Activated T-cell treated with anti-CD3 and anti-CD28 coated beads, Interleukin-2, amount 50 U/mL, for 72 hours (primary cell): ENCODE measurements at places on chromosomes 5 and 9.

- no peak for DNase-seq
Measured at GRCh38 chr9:96367943-96368342, 15.6 kb downstream of the SLC35D2 start.

DNA sequence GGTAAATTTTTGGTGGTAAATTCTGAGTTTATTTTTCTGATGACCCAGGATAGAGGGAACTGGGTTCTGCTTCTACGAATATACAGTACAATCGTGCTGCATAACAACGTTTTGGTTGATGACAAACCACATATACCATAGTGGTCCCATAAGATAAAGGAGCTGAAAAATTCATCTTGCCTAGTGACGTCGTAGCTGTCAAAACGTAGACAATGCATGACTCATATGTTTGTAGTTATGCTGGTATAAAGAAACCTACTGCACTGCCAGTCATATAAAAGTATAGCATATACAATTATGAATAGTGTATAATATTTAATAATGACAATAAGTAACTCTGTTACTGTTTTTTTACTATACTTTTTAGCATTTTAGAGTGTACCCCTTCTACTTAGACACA is 244.0 kb downstream of the GAS1 start:
- DNase-seq: no peak

DNA sequence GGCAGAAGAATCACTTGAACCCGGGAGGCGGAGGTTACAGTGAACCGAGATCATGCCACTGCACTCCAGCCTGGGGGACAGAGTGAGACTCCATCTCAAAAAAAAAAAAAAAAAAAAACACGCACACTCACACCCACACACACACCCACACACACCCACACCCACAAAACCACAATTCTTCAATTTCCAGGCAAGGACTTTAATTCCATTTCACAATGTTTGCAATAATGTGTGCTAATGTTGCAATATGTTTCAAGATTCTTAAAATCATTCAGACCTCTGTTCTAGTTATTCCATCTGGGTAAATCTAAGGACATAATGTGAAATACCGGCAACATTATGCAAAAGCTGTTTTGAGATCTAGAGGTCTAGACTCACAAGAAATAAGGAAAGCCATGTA is 28.3 kb downstream of the CCDC69 start:
- no peak for DNase-seq

GRCh38 chr9:109132567-109133021 is 12.8 kb upstream of the TMEM245 start:
- DNase-seq: no peak

DNA sequence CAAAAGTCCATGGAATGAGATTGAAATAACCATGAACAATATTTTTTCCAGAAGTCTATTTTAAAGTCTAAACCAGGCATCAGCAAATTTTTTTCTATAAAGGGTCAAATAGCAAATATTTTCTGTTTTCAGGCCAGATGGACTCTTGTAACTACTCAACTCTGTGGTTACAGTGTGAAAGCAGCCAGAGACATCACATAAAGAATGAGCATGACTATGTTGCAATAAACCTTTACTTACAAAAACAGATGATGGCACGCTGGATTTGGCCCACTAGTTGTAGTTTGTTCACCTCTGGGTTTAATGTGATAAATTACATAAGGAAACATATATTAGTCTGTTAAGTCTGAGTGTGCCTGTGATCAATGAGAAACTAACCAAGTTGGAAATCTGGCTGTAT is 319.2 kb downstream of the TRPM3 start:
- DNase-seq: no peak

DNA sequence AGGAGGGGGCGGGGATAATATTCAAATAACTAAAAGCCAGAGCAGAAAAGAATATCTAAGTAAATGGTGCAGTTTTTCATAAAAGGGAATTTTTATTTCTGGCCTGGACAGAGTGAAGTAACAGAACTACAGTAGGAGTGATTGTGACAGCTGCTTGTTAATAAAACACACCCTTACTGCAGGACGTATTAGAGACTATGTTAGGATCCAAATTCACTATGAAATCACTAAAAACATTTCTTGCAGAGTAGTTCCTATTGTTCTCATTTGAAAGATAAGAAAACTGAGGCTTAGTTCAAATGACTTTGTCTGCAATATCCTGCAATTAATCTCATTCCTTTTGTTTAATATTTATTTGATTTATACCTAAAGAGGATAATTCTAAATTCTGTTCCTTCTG is 39.5 kb downstream of the FAM174A start:
- no peak for DNase-seq

GRCh38 chr5:181221105-181221791 is 1.8 kb upstream of the TRIM41 start:
- DNase-seq: peak; percentile 72

- no peak for DNase-seq
Measured at GRCh38 chr9:109770101-109770500, 9.9 kb upstream of the PALM2AKAP2 start.

DNA sequence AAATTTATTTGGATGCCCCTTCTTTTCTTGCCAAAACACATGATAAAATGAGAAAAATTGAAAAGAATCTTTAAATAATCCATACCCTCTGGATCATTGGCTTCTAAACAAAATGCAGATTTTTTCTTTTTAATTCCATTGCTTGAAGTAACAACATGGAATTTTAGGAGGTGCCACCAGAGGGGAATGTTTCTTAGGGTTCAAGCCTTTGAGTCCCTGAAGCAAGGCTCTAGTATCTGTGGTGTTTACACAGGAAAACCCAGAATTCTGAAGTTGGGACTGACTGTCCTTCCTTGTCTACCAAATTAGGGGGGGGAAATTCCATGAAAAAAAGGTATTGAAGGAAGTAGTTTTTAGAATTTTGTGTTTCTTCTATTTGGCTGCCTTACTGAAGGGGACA is 69.4 kb downstream of the LMNB1 start:
- no peak for DNase-seq

DNA sequence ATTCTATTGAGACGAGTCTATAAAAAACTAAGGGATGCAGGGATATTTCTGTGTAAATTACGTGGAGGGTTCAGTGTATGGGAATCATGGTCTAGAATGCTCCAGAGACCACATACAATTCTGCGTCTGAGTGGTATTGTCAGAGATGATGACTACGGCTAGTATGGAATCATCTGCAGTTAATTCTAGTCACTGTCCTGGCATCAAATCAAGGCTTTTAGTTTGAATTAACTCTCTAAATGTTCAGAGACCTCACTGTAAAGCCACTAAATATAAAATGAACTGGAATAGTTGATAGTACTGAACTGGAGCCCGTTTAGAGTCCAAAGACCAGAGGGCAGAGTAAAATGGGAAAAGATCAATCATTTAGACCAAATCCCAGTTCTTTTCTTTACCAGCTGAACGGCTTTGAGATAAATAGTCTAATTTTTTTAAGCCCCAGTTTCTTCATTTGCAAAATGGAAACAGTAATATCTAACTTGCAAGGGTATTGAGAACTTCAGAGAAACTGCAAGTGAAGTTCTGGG is 599.8 kb downstream of the EBF1 start:
- DNase-seq: no peak

DNA sequence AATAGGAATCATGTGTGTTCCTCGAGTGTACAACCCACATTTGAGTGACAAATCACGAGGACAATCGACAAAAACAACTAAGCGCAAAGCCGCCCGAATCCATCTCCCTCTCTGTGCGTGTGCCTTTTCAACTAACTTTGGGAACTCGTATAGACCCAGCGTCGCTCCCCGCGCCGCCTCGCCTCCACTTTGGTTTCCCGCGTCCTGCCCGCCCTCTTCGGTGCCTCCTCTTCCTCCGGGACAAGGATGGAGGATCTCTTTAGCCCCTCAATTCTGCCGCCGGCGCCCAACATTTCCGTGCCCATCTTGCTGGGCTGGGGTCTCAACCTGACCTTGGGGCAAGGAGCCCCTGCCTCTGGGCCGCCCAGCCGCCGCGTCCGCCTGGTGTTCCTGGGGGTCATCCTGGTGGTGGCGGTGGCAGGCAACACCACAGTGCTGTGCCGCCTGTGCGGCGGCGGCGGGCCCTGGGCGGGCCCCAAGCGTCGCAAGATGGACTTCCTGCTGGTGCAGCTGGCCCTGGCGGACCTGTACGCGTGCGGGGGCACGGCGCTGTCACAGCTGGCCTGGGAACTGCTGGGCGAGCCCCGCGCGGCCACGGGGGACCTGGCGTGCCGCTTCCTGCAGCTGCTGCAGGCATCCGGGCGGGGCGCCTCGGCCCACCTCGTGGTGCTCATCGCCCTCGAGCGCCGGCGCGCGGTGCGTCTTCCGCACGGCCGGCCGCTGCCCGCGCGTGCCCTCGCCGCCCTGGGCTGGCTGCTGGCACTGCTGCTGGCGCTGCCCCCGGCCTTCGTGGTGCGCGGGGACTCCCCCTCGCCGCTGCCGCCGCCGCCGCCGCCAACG is at the start of gene GPR150:
TSS of gene GPR150 (plus strand) at position 58 of the 840 bp plus-strand sequence. CDS start at position 247, 189 bp downstream.
- peak; percentile 83 for DNase-seq

DNA sequence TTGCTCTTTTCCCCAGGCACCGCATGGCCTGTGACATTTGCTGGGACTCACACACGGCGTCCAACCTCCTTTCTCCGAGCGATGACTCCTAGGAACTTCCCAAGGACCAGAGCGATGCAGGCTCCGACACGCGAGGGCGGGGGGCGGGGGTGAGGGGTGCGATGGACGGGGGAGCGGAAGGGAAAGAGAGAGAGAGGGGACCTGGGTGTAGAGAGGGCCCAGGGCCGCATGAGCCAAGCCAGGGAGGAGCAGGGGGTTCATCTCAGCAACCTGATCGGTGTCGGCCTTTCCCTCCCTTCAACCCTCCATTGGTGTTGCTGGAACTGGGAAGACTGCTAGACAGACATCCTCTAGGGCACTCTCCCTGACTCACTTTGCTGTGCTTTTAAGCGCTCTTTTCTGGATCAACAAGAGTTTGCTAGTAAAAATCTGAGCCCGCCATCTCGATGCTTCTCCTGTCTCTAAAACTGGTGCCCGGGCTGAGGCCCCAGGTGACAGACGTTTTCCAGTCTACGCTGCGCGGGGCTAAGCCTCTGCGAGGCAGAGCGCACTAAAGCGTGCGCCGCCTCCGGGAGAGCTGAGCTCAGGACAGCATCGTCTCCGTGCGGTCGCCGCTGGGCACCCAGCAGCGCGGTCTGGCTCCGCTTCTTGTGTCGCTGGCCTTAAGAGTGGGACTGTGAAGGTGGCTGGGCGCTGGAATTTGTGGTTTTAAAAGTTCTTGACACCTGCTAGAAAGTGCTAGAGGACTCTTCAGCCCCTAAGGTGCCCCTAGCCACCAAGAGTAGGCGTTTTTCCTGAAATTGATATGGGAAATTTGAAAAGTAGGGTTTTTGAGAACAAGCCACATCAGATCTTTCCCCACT is 1.0 kb upstream of the TSLP start:
- DNase-seq: peak; percentile 55
